ENCODE measurements at places on chromosomes 5 and 9.

- DNase-seq, result no peak
Measured at GRCh38 chr5:126918615-126918957, 111.8 kb downstream of the MARCHF3 start.

DNA sequence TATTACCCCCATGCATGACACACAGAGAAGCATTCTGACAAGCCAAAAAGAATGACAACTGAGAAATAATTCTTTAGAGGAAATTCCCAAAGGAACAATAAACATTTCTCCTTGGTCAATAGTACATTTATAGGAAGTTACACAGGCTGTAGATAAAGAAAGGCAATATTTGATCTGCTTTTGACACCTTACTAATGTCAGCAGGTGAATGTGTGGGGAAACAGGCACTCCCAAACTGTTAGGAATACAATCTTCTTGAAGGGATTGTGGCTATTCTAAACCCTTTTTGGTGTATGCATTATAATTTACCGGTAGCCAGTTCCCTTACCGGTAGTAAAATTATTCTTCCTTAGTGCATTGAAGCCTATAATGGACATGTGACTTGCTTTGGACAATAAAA lies 116.1 kb upstream of the FTMT start:
- DNase-seq, result no peak

GRCh38 chr5:17024686-17025180 lies 88.6 kb upstream of the MYO10 start:
- DNase-seq, result no peak

GRCh38 chr5:174189654-174190541 lies 144.4 kb downstream of the NSG2 start:
- DNase-seq, result no peak

DNA sequence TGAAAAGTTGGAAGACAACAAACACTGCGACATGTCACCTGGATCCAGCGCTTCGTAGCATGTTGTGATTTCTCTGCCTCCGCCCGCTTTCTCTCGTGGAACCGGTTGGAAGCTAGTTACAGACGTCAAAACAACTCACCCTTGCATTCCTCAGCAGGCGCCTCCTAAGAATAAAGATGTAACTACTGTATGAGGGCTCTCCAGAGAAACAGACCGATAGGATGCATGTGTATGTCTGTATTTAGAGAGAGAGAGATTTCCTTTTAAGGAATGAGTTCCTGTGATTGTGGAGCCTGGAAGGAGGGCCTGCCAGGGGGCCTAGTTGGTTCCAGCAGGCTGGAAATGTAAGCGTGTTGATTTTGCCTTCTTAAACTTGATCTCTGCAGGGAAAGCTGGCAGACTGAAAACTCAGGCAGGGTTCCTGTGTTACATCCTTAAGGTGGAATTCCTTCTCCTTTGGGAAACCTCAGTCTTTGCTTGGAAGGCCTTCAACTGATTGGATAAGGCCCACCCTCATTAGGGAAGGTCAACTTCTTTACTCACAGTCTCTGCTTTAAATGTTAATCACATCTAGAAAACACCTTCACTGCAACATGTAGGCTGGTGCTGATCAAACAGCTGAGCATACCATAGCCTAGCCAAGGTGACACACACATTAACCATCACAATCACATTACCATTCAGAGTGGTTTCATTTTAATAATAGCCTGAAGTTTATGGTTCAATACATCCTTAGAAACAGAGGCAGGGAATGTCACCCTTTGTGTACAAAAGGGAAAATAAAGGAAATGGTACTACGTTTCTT lies 163.8 kb downstream of the SYK start:
- no peak for DNase-seq

- DNase-seq, result no peak
Measured at GRCh38 chr5:124285733-124286132, 460.7 kb downstream of the ZNF608 start.

DNA sequence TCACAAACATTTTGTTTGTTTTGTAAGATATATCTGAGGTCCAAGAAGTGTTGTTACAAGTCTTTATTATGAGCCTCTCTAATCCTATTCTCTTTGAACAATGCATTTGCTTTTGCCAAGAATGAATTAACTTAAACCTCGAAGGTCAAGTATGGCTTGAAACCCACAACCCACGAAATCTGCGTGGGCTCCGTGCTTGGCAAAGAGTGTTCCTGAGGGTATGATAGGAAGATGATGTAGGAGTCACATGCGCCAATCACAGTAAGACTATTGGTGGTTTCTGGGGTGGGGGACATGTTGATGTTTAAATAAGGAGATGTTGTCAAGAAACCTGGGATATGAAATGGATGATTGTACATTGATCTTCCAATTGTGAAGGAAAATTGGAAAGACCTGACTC lies 330.8 kb upstream of the RFX3 start:
- no peak for DNase-seq

DNA sequence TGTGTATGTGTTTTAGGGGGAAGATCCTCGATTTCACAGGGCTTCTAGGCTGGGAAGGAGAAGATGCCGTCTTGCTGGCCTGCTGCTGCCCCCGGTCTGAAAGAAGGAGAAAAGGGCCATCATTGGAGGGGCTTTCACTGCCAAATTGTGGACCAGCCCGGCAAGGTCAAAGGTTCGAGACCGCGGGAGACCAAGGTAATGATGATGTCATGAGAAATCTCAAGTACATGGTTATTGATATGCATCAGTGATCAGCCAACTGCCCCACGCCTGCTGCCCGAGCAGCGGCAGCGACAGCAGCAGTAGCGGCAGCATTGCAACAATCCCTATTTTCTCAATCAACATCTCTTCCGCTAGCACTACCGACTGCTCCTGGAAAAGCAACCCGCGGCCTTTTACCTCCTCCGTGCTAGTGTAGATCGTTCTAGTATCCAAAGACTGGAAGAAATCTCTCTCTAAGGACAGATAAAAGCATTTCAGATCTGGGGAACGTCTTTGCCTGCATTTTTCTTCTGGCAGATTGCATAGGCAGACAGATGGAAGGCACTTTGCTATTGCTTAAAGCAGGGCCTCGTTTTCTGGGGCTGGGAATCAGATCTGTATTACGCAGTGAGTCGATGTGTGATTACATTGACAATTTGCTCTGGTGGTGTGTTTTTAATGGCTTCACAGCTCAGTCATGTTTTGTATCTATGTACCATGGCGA lies 215.3 kb downstream of the MEF2C start:
- DNase-seq, result peak; percentile 54

- peak; percentile 95 for DNase-seq
Measured at GRCh38 chr5:93582677-93583438, at the start of gene NR2F1. Gene NR2F1, plus strand, starts transcription at chr5:93583222. Its CDS starts 1,802 bp downstream, at chr5:93585024.
